Activated CD4-positive, alpha-beta T cell treated with anti-CD3 and anti-CD28 coated beads for 36 hours (primary cell): ENCODE measurements at places on chromosomes 12 and 14. TPM values are rescaled to one million over a fixed set of nuclear protein-coding genes. Genes with fewer than 3 reads are reported as not detected.

The NEUROD4 gene
- total RNA-seq: not detected

The OTOGL gene
- not detected for total RNA-seq

The CCDC60 gene
- not detected for total RNA-seq

The SDSL gene
- 1.5 TPM for total RNA-seq

The PIANP gene
- 0.93 TPM for total RNA-seq
